ENCODE measurements at places on chromosomes 2 and 18. TPM values are rescaled to one million over a fixed set of nuclear protein-coding genes. Genes with fewer than 3 reads are reported as not detected.

The UGT1A5 gene
- polyA plus RNA-seq = not detected

The EPHA4 gene
- polyA plus RNA-seq = 11.9 TPM

The GLB1L gene
- 1.1 TPM for polyA plus RNA-seq

The SATB2 gene
- polyA plus RNA-seq = 0.05 TPM

The STRADB gene
- polyA plus RNA-seq = 34.2 TPM

The CGREF1 gene
- not detected for polyA plus RNA-seq

The RAB31 gene
- polyA plus RNA-seq = 0.78 TPM

The CAPG gene
- 32.2 TPM for polyA plus RNA-seq

The CCDC178 gene
- not detected for polyA plus RNA-seq

The SLC40A1 gene
- 13.0 TPM for polyA plus RNA-seq

The FAM237A gene
- polyA plus RNA-seq = not detected

The GRP gene
- polyA plus RNA-seq = not detected

The RNF25 gene
- 25.4 TPM for polyA plus RNA-seq

The GNLY gene
- polyA plus RNA-seq = 8.7 TPM

The ZNF385B gene
- not detected for polyA plus RNA-seq

The BCL11A gene
- polyA plus RNA-seq = 0.18 TPM

The FAM117B gene
- 9.5 TPM for polyA plus RNA-seq

The GGCX gene
- polyA plus RNA-seq = 18.3 TPM

The IL36G gene
- not detected for polyA plus RNA-seq

The TLK1 gene
- polyA plus RNA-seq = 54.4 TPM

The C2orf68 gene
- polyA plus RNA-seq = 18.8 TPM

The FSHR gene
- not detected for polyA plus RNA-seq

The TMEFF2 gene
- polyA plus RNA-seq = not detected

The FZD7 gene
- not detected for polyA plus RNA-seq

The HNRNPA3 gene
- 62.8 TPM for polyA plus RNA-seq

The PLEKHH2 gene
- not detected for polyA plus RNA-seq

The SULT6B1 gene
- not detected for polyA plus RNA-seq

The ACKR3 gene
- 3.9 TPM for polyA plus RNA-seq

The DSG2 gene
- polyA plus RNA-seq = not detected

The C2orf49 gene
- polyA plus RNA-seq = 11.0 TPM

The CASP10 gene
- 6.0 TPM for polyA plus RNA-seq

The DYNAP gene
- polyA plus RNA-seq = not detected

The COBLL1 gene
- polyA plus RNA-seq = not detected

The UGT1A10 gene
- polyA plus RNA-seq = not detected

The TMEM198 gene
- polyA plus RNA-seq = not detected

The UGT1A3 gene
- polyA plus RNA-seq = not detected

The ITGA6 gene
- polyA plus RNA-seq = 39.2 TPM

The GALNT3 gene
- 1.5 TPM for polyA plus RNA-seq

The SLC9A2 gene
- polyA plus RNA-seq = not detected

The SERPINB3 gene
- not detected for polyA plus RNA-seq

Measured in CD4-positive, CD25-positive, alpha-beta regulatory T cell (primary cell).